Hematopoietic multipotent progenitor cell (in vitro differentiated cells): ENCODE measurements at places on chromosomes 5 and 9. TPM values are rescaled to one million over a fixed set of nuclear protein-coding genes. Genes with fewer than 3 reads are reported as not detected.

GRCh38 chr5:1728846-1729245 is 70.8 kb downstream of the MRPL36 start:
- no peak for DNase-seq

- DNase-seq: no peak
Measured at GRCh38 chr9:90898228-90898627, 96.6 kb downstream of the SYK start.

The SLC24A2 gene
- total RNA-seq: not detected

The CDC20B gene
- not detected for total RNA-seq

DNA sequence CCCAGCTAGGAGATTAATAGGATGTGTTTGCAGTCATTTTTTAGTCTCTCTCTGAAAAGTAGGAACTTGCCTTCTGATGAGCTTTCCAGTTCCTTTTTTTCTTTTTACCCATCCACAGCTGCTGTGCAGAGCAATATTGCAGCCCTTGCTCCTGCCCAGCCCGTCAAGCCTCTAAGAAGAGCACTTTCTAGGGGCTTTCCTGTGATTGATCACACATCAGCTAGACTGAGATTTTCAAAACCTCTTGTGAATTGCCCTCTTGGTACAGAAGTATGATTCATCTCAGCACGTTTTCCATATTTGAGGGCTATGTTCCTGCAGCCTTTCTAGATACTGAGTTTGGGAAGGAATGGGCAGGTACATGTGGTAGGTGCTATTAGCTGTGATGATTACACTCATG is 93.9 kb downstream of the GALNT10 start:
- DNase-seq: no peak

GRCh38 chr9:37301042-37301853 is 121.2 kb upstream of the GRHPR start:
- DNase-seq: no peak

The NRG2 gene
- total RNA-seq: under 0.01 TPM

The STX17 gene
- total RNA-seq: 15.1 TPM

DNA sequence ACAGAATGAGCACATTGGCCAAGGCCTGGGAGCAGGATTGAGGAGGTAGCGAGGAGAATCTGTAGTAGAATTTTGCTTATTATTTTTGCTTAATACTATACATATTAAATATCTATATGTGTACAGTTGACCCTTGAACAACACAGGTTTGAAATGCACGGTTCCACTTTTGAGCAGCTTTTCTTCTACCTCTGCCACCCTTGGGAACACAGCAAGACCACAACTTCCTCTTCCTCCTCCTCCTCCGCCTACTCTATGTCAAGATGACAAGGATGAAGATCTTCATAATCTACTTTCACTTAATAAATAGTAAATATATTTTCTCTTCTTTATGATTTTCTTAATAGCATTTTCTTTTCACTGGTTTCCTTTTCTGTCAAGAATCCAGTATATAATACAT is 541.4 kb downstream of the KCTD16 start:
- DNase-seq: no peak

DNA sequence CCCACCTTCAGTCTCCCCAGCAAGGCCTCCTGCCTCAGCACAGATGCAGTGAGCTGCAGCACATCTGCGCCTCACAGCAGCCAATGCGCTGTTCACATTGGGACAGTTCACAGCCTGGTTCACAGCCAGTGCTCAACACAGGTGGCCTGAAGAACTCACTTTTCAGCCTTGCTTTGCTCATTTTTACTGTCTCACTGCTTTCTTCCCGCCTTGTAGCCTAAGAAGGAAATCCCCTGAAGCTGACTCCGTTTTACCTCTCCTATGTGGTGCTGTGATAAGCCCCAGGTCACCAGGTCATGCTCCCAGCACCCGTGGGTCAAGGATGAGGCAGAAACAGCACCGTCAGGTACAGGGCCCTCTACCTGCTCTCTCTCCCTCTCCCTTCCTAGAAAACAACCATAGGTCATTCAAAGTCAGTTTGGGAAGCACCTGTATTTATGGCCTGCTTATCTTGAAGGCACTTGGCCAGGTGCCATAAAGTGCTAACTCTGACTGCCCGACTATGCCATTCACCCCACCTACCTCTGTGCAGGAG is 1.1 kb downstream of the GCNT4 start:
- no peak for DNase-seq

GRCh38 chr5:66848749-66849641 is 252.8 kb downstream of the MAST4 start:
- peak; percentile 58 for DNase-seq

- no peak for DNase-seq
Measured at GRCh38 chr9:72937545-72937944, 15.3 kb downstream of the ALDH1A1 start.

- no peak for DNase-seq
Measured at GRCh38 chr5:114665551-114665950, 303.7 kb downstream of the KCNN2 start.
